ENCODE measurements at places on chromosomes 7 and 10. TPM values are rescaled to one million over a fixed set of nuclear protein-coding genes. Genes with fewer than 3 reads are reported as not detected.

- no peak overlapping the region for H3K27ac ChIP-seq
- no peaks in the 10 kb centered on the region for H3K36me3 ChIP-seq
- DNase-seq = no peak
- H3K4me1 ChIP-seq = no peaks in the 10 kb centered on the region
- H3K4me3 ChIP-seq = no peak overlapping the region
- peaks cover 11% of the 10 kb centered on the region for H3K27me3 ChIP-seq
Measured at GRCh38 chr10:2917926-2918325, 149.4 kb upstream of the PFKP start.

- no peak overlapping the region for H3K4me3 ChIP-seq
- DNase-seq = no peak
- H3K36me3 ChIP-seq = no peaks in the 10 kb centered on the region
- no peaks in the 10 kb centered on the region for H3K4me1 ChIP-seq
- no peak overlapping the region for H3K27ac ChIP-seq
Measured at GRCh38 chr7:138304071-138304320, 156.1 kb upstream of the TRIM24 start.

- H3K4me1 ChIP-seq = peaks cover 54% of the 10 kb centered on the region
- H3K36me3 ChIP-seq = 0 out of 2 replicates have a peak, but pooled peaks cover 7% of the 10 kb centered on the region
- peak; percentile 64 for DNase-seq
- peak overlapping the region; percentile 82 for H3K27ac ChIP-seq
- peak overlapping the region; percentile 48 for H3K4me3 ChIP-seq
- H3K27me3 ChIP-seq = no peaks in the 10 kb centered on the region
Measured at GRCh38 chr7:80481196-80481884, 30.5 kb downstream of the GNAT3 start.

DNA sequence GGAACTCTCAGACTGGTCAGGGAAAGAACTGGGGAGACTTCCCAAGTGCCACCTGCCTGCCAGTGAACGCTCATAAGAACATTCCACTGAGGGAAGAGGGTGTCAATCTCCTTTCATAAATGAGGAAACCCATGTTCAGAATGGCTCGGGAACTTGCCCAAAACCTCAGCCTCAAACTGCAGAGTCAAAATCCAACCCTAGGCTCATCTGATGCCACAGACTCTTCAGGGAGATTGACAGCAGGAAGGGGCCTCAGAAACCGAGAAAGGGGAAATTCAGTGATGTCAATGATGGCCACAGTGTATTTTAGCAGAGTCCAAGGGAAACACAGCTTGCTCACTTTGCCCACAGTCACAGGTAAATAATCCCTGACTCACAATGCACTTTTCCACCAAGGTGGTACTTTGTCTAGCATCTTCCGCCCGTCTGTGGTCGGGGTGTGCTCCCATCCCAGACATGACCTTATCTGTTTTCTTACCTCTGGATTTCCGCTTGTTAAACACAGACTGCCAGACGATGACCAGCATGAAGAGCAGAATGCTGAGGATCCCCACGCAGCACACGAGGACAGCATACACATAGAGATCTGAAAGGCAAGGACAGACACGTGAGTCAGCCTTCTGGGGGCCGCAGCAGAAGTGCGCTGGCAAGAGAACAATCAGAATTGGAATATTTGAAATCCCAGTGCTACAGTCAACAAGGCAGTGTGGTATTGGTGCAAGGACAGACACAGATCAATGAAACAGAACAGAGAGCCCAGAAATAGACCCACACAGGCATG, 38.4 kb downstream of the VSTM4 start:
- no peak overlapping the region for H3K4me3 ChIP-seq
- no peak overlapping the region for H3K27ac ChIP-seq
- H3K36me3 ChIP-seq = no peaks in the 10 kb centered on the region
- DNase-seq = no peak
- H3K4me1 ChIP-seq = no peaks in the 10 kb centered on the region

Gene ANXA8
- total RNA-seq = 0.75 TPM

Gene FEZF1
- total RNA-seq = not detected
